ENCODE measurements at places on chromosomes 6 and 20.
A peak's percentile ranks its signal among the peaks of the same experiment; 100 is the strongest.

DNA sequence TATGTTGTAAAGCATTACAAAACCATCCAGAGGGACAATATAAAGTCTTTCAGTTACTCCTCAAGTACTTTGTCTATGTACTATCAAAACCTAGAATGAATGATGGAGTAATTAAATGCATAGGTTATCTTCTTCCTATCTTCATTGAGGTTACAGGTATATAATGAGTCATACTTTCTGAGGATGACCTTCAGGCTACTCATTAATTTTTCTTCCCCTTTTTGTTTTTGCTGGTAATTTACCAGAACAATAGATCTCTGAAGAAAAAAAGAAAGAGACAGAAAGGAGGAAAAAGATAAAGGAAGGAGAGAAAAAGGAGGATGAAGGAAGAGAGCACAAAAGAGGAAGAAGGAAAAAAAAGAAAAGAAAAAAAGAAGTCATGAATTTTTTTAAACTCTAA lies 398.4 kb downstream of the TBC1D32 start:
- no peak for DNase-seq

- DNase-seq, result no peak
These were observed 742.1 kb downstream of the MAFB start for GRCh38 chr20:39946931-39947330.

- DNase-seq, result no peak
These were observed 22.3 kb downstream of the ACTR5 start for GRCh38 chr20:38770546-38770945.

- no peak for DNase-seq
These were observed 21.0 kb downstream of the LATS1 start for GRCh38 chr6:149696901-149697300.

DNA sequence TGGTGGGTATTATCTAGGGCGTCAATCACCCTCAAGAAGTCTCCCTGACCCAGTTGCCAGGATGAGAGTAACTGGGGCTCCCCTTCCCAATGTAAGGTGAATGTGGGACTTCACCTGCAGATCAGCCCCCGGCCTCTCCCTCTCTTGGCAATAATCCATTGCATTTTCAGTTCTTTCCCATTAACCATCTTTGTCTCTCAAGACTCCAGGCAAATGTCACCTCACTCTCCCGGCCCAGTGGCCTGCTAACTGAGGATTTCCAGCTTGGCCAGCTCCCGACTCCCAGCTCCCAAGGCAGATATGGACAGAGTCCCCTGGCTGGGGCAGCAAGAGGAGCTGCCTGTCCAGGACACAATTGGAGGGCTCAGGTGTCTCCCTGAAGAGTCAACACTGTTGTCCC lies 7.3 kb downstream of the ETV7 start:
- DNase-seq, result no peak

GRCh38 chr6:37303891-37304503 lies 46.1 kb upstream of the TMEM217 start:
- no peak for DNase-seq

DNA sequence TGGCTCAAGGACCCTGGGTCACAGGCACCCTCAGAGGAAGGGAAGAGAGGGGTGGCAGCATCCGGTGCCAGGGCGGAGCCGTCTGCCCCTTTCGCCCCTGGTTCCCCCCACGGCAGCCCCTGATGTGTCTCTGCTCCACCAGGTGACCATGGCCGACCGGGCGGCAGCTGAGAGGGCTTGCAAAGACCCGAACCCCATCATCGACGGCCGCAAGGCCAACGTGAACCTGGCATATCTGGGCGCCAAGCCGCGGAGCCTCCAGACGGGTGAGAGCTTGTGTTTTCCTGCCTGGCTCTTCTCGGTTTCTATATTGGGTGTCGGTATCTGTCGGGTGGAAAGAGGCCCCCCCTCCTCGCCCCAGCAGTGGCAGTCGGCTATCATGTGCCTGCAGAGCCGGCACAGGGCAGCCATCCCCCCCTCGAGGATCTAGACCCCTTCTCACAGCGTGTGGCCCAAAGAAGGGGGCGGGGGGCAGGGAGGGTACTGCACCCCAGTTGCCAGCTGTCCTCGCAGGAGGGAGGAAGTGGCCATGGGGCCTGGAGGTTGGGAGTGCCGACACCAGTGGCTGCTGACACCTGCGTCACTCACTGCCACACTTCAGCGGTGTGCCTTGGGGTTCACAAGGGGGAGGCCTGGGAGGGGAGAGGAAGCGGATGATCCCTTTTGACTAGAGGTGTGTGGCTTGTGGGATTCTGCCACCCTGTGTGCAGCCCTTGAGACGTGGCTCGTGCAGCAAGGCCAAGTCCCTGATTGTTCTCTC lies 1.5 kb downstream of the RBM38 start:
- DNase-seq, result peak; percentile 54

GRCh38 chr6:164370773-164371172 lies 938.6 kb downstream of the C6orf118 start:
- no peak for DNase-seq

DNA sequence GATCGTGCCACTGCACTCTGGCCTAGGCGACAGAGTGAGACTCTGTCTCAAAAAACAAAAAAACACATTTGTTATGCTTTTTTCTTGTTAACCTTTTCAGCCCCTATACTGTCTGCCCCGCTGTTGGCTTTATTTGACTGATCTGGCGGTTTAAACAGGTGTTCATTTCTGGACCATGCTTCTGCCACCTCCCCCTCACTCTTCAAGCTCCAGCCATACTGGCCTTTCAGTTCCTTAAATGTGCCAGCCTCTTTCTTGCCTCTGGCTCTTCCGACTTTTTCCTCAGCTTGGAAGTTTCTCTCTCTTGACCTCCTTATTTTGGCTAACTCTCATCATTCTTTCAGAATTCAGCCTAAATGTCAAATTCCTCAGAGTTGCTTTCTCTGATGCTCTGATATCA lies 35.2 kb upstream of the TXLNB start:
- DNase-seq, result no peak

GRCh38 chr6:47773005-47773404 lies 8.8 kb upstream of the OPN5 start:
- no peak for DNase-seq

GRCh38 chr6:107707346-107708275 lies 116.5 kb downstream of the SCML4 start:
- no peak for DNase-seq

DNA sequence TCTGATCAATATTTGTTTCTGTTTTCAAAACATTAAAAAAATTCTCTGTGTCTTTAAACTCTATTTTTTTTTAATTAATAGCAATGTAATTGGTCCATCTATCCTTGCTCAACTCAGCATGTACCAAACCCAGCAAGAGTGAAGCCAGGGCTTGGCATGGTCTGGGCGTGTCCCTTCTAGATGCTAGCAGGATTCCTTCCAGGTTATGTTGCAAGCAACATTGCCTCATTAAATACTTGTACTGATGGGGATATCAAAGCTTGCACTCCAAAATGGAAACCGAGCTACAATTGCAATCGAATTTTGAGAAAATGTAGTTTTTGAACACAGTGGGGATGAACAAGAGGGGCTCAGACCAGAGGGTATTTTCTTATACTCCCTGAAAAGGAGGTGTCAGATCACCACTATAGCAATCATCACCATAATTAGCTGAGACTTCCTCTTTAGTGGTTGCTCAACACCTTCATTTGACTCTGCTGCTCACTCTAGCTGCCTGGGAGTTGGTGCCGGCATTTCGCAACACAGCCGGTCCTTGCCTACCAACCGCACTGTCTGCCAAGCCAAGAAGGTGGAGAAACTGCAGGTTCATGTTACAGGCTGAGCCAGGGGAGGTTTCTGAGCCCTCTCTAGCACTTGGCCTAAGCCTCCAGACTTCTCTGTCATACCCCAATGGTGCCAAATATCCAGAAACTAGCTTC lies 67.8 kb upstream of the RALGAPA2 start:
- no peak for DNase-seq

GRCh38 chr6:81683912-81684311 lies 68.6 kb downstream of the TENT5A start:
- DNase-seq, result no peak

DNA sequence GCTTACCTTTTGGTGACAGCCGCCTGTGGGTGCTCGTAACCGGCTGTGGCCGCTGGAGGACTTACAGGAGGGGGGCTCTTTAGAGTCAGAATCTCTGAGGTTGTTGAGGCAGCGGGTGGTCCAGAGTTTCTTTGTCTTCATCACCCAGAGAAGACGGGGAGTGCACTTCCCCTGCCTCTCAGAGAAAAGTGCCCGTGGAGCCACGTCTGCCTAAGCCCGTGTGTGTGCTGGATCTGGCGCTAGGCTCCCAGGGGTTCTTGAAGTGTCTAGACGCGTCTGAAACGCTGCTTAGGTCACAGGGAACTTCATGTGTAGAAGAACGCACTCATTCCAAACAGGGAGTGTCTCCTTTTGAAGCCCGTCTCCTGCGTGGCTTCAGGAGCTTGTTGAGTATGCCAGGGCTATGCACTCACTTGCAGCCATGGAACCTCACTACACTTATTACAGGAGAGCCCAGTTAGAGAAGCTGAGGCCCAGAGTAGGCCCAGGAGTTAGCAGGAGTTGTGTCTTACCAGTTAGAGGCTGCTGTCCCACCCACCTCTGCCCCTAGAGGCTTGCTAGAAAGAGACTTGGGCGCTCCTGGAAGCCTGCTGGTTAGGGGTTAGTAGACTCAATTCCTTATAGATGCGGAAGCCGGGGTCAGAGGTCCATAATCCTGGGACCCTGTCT lies 1.3 kb downstream of the LSM14B start:
- no peak for DNase-seq

- DNase-seq, result no peak
These were observed 98.7 kb downstream of the RNF144B start for GRCh38 chr6:18485660-18486435.

DNA sequence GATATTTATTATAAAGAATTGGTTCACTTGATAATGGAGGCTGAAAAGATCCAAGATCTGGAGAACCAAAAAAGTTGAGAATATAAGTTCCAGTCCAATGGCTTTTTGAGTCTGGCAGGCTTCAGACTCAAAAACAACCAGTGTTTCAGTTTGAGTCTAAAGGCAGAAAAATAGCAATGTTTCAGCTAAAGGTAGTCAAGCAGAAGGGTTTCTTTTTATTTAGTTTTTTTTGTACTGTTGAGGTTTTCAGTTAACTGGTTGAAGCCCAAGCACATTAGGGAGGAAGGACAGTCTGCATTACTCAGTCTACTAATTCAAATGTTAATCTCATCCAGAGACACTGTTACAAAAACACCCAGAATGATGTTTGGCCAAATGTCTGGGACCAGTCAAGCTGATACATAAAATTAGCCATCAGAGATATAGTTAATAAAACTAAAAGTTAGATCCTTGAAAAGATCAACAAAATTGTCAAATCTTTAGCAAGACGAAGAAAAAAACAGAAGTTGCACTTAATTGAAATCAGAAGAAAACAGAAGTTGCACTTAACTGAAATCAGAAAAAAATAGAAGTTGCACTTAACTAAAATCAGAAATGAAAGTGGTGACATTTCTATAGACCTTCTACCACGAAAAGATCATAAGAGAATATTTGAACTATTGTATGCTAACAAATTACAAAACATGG lies 980.3 kb upstream of the FLRT3 start:
- DNase-seq, result no peak

DNA sequence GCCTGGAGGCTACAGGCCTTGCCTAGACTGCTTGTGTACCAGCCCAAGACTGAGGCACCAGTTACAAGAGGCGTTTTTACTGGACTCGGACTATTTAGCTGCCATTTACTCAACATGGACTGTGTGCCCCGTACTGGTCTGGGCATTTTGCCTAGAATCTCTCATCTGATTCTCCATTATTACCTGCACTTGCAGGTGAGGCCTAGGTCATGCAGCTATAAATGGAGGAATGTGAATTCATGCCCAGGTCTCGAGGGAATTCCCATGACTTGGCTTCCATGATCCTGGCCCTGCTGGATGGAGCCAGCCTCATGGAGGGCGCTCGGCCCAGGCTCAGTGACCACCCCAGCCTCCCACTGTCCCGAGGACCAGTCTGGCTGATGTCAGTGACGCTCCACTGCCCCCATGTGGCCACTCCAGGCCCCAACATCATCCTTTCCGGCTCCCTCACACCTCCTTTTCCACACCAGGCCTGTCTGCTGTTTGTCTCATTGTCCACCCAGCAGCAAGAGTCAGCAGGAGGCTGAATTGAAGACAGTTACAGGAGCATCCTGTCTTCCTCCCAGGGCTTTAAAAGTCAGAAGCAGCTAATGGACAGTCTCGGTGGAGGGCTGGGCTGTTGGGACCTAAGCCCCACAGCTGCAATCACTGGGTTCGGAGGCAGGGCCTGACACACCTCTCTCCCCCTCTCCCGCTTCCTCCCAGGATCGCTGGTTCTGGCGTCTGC lies 8.7 kb downstream of the MMP24OS start:
- no peak for DNase-seq

DNA sequence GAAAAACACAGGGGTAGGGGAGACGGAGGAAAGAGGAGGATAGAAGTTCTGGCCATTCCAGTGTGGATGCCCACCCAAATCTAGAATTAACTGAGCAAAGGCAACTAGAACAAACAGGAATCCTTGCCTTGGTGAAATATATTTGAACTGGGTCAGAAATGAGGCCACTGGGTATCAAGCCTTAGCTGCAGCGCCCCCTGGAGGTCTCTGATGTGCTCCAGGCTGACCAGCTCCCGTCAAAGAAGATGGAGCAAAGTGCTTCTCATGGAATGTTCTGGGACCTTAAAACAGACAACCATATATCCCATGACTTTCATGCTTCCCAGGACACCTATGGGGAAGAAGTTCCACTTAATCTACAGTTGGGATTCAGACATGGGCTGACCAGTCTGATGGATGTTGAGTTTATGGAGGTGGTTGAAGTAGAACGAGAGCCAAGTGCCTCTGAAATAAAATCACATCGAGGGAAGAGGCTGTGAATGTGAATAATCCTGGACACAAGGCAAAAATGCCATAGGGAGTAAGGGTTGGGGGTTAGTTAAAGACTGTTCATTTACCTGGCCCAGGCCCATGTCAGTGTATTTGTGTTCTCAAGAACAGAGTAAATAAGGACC lies 50.4 kb downstream of the HLA-DPB1 start:
- peak; percentile 47 for DNase-seq

- no peak for DNase-seq
These were observed 174.4 kb downstream of the COL19A1 start for GRCh38 chr6:70040766-70041165.

- no peak for DNase-seq
These were observed 61.1 kb downstream of the TSPYL4 start for GRCh38 chr6:116192786-116193185.

GRCh38 chr6:107653861-107654394 lies 164.0 kb downstream of the SOBP start:
- no peak for DNase-seq

- DNase-seq, result no peak
These were observed 19.3 kb downstream of the COL20A1 start for GRCh38 chr20:63312273-63312672.

DNA sequence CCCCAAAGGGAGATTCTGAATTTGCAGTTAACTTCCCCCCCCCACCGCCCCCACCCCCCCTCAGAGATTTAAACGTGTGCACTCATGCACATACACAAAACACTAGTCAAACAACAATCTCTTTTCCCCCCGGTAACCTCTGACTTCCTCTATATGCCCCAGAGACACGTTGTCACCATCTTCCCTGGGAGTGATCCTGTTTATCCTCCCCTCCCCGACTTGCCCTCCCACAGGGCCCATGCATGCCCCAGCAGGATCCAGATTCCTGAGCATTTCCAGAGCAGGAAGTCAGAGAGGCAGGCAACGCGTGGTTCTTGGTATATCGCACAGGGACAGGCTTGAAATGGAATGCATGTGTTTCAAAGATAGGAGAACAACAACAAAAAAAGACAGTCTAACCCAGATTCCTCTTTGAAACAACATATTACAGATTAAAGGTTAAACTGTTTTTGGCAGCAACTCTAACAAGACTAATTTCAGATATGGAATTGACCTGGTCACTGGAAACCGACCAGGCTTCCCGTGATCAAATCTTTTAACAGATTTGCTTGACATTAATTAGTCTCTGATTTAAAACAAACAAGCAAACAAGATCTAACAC lies 1.3 kb downstream of the BLCAP start:
- DNase-seq, result no peak

Measured in stimulated activated CD8-positive, alpha-beta memory T cell treated with anti-CD3 and anti-CD28 coated beads, Interleukin-7, amount 100 ng/mL, for 24 hours (primary cell).